ENCODE measurements at places on chromosomes 1 and 21.

GRCh38 chr1:80402625-80403024 lies 1396.1 kb upstream of the ADGRL4 start:
- no peak for DNase-seq

DNA sequence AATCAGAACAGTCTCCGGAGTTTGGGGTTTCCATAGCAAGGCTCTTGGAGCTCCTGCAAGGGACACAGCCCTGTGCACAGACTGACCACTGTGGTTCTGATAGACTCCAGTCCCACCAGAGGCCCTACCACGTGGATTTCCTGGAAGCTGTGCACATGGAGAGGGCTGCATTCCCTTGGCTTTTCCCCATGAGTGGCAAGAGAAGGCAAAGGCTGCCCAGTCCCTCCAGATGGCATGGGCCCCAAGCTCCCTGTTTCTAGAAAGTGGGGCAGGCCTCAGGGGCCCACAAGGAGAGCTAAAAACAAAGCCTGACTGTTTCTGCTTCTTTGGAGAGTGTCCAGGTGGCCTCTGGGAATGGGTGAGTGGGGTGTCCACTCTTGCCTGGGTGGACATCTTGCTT lies 87.5 kb downstream of the DDX20 start:
- no peak for DNase-seq

DNA sequence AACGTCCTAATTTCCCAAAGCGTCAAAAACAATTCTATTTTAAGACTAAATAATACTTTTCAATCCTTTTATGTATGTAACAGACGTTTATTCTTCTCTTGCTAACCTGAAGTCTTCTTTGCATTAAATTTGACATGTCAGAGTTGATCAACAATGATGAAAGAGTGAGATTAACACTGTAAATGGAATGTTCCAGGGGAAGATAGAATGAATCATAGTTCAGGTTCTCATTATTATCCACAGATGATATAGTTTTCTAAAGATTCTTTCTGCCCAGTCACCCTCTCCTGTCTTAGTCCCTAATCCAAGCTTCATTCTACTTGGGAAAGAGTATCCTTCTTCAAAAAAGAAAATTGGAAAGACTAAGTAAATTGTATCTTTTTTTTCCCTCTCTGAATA lies 38.9 kb downstream of the SDCCAG8 start:
- peak; percentile 55 for DNase-seq

DNA sequence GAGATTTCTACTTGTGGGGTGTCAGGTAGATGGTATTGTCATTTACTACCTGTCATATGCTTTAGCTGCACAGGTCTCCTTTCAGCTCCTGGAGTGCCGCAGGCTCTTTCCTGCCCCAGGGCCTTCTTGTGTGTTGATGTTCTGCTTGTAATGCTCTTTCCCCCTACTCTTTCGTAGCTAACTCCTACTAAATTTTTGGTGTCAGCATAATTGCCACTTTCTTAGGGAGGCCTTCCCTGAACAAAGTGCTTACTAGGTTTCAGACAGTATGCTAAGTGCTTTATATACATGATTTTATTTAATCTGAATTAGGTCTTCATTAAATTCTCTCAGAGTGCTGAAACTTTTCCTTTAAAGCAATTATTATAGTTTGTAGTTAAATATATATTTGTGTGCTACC lies 4.8 kb upstream of the THEM4 start:
- no peak for DNase-seq

GRCh38 chr1:234881893-234882771 lies 246.5 kb downstream of the TOMM20 start:
- DNase-seq: no peak

DNA sequence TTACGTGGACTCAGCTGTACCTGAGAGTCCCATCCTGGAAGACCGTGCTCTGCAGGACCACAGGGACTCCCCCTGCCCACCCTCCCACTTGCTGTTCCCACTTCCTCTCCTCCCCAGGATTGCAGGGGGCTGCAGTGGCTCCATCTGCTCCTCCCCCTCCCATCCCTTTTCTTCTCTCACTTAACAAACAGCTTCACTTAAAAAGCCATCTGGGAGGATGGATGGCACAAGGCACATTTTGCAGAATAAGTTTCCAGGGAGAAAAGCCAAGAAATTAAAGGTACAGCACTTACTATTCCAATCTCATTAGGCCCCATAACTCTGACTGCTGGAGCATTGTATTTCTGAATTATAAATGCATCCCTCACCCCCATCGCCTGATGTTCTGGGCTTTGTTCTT lies 458.7 kb downstream of the PTPRU start:
- no peak for DNase-seq

- DNase-seq: no peak
Measured at GRCh38 chr1:159612211-159612885, 24.7 kb downstream of the APCS start.

DNA sequence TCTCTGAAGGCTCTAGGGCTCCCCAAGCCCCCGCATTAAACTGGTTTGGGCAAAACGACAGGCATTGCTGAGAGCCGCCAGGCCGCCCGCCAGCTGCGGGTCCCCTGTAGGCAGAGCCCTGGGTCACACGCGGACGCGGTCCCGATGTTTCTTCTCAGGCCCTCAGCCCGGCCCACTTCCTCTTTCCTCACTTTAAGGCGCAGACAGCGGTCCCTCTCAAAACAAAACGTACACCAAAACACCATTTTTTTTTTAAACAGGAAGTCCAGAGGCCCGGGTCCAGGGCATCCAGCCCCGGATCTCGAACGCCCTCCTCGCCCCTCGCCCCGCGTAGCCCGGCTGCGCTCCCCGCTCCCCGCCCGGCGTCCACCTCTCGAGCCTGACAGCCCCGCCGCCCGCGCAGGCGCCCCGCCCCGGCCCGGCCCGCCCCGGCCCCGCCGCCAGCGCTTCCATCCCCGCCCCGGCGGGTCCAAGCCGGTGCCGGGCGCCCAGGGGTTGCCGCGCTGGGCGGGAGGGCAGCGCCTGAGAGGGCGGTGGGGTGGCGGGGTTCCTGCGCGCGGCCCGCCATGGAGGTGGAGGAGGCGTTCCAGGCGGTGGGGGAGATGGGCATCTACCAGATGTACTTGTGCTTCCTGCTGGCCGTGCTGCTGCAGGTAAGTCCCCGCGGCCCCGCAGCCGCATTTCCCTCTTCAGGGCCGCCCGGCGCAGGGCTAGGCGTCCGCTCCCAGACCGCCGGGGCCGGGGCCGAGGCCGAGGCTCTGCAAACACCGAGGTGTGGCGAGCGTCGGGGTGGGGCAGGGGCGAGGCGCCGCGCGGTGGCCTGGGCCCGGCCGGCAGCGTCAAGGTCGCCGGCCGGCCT lies at the start of gene SLC22A15:
SLC22A15 (plus strand) TSS at position 452 of the 859 bp plus-strand sequence; CDS start at position 567, 115 bp downstream.
- peak; percentile 22 for DNase-seq

GRCh38 chr1:1406101-1406820 lies 832 bp downstream of the MRPL20 start:
- DNase-seq: no peak

- DNase-seq: no peak
Measured at GRCh38 chr1:201329801-201330200, 46.5 kb downstream of the PKP1 start.

DNA sequence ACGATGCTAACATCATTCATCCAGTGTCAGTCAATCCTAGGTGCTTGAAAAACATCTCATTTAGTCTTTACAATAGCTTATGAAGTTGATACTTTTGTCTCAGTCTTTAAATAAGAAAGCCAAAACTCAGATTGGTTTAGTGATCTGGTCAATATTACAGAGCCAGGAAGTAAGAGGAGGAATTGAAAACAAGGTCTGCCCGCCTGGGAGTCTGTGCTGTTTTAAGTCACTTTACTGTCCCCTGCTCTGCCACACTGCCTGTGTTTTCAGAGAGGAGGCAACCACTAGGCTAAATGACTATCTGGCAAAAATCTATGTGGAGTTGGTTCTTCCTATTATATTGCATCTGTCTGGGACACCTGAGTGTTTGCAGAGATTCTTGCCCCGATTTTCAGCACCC lies 62.3 kb downstream of the ST6GALNAC3 start:
- DNase-seq: no peak

DNA sequence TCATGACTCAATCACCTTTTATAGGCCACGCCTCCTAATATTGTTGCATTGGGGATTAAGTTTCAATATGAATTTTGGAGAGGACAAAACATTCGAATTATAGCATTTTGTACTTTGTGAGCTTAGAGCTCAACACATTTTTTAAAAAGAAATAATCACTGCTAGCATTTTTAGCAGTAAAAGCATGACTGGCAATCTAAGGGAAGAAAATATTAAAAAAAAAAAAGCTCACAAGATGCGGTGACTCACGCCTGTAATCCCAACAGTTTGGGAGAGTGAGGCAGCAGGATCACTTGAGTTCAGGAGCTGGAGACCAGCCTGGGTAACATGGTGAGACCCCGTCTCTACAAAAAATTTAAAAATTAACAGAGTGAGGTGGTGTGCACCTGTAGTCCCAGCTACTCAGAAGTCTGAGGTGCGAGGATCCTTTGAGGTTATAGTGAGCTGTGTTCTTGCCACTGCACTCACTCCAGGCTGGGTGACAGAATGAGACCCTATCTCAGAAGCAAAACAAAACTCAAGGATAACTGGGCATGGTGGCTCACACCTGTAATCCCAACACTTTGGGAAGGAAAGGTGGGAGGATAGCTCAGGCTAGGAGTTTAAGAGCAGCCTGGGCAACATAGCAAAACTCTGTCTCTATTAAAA lies 28.8 kb upstream of the DIPK1A start:
- no peak for DNase-seq

DNA sequence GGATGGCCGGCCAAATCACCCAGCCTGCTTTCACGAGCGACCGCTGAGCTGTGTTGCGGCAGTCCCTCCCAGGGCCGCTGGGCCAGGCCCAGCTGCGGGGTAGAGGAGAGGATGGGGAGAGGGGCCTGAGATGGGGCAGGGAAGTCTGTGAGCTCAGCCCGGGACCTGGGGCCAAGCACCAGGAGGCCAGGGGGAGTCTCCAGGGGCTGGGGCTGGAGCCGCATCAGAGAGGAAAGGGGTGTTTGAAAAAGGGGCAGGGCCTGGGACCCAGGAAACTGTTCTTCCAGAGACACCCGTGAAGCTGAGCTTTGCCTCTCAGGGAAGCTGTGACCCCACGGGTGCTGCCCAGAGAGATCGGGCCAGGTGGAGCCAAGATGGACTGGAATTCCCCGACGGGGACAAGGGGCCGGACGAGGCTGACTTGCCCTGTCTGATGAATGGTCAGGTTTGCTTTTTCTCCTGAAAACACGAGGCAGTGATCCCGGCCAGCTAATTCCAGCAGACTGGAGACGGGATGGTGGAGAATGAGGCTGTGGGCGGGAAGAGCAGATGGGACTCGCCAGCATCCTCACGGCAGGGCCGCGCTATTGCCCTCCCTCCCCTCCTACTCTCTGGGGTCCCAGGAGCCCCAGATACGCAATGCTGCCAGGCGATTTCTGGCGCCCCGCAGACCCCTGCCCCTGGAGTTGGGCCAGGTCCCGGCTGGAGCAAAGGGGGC lies 40.3 kb upstream of the COL18A1 start:
- no peak for DNase-seq

GRCh38 chr1:19402031-19402813 lies 83.1 kb downstream of the CAPZB start:
- no peak for DNase-seq

DNA sequence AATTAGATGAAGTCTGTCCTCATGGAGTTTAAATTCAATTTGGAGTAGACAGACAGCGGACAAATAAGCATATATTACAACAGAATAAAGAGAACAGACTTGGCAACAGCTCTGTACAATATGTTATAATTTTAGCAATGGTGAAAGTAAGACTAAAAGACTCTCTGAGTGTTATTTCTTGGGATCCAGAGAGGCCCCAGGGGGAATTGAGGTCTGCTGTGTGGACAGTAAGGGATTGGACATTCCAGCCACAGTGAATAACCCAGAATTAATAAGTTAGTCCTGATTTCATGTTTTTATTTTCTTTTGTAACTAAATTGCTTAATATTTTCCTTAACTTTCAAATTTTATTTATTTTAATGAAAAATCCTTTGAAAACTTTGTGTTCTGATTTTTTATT lies 101.7 kb downstream of the PATJ start:
- DNase-seq: no peak

DNA sequence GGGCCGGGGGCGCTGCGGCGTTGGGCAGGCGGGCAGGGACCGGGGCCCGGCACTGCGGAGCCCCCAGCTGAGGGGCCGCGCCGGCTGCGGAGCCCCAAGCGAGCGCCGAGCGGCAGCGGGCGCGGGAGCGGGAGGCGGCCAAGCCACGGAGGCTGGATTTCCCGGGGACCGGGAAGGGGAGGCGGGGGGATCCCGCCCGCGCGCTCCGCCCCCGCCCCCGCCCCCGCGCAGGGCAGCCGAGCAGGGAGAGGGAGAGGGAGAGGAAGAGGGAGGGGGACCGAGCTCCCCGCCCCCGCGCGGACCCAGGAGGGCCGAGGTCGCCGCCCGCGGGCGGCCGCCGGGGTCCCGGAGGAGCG lies at the start of gene DLGAP3:
DLGAP3 (minus strand) TSS at position 154 of the 356 bp plus-strand sequence. CDS start 24,267 bp downstream, outside the sequence.
- DNase-seq: no peak

DNA sequence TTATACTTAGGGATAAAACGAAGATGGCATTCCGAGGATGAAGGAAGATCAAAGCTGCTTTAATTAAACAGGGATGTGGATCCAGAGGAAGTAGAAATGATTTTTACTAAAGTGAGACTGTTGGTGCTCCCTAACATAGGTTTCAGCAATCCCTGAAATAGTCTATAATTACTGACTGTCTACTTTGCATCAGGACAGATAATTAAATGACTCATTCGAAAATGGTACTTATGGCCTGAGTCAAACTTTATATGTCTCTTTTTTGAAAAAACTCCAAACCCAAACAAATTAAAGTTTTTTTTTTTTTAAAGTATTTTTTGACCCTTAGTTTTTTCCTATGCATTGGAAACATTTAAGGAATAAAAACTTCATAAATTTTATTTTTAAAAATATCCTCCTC lies 90.3 kb downstream of the LYST start:
- no peak for DNase-seq

DNA sequence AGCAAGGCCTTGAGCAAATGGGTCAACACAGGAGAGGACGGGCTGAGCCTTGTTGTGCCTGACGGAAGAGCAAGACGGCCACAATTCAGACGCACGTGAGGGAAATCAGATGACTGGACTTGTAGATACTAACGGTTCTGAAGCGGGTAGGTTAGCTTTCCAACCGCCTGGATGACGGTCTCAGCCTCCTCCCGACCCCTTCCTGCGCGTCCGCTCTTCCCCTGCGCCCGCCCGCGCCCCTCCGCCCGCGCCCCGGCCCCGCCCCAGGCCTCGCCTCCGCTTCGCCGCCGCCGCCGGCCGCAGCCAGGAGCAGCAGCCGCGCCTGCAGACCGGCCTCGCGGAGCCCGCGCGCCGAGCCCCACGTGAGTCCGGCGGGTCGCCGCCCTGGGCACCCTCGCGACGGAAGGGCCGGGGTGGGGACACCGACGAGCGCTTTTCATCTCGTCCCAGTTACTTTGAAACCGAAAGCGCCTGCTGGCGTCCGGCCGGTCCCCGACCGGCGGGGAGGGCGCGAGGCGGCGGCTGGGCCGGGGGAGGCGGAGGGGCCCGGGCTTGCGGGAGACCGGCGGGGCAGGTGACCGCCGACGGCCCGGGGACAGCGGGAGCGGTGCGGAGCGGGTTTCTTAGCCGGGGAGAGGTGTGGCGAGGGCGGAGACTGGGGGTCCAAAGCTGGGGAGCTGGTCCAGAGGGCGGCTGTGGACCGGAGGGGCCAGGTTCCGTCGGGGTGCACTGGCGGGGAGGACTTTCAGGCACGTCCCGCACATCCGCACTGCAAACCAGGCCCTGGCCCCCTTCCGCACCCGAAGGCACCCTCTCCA lies at the start of gene TRAF5:
TRAF5 (plus strand) TSS at position 306 of the 818 bp plus-strand sequence. CDS start 26,407 bp downstream, outside the sequence.
- DNase-seq: peak; percentile 10

- no peak for DNase-seq
Measured at GRCh38 chr1:59856725-59857338, 42.1 kb downstream of the HOOK1 start.

- DNase-seq: no peak
Measured at GRCh38 chr1:57551476-57551875, 127.6 kb upstream of the DAB1 start.

GRCh38 chr1:96210054-96210453 lies 511.5 kb upstream of the PTBP2 start:
- DNase-seq: no peak
